ENCODE measurements at places on chromosomes 16 and 17. TPM values are rescaled to one million over a fixed set of nuclear protein-coding genes. Genes with fewer than 3 reads are reported as not detected.

- H3K27ac ChIP-seq = no peak overlapping the region
- H3K36me3 ChIP-seq = no peaks in the 10 kb centered on the region
- no peak overlapping the region for H3K4me3 ChIP-seq
Measured at GRCh38 chr16:89498839-89499238, 8.5 kb upstream of the ANKRD11 start.

DNA sequence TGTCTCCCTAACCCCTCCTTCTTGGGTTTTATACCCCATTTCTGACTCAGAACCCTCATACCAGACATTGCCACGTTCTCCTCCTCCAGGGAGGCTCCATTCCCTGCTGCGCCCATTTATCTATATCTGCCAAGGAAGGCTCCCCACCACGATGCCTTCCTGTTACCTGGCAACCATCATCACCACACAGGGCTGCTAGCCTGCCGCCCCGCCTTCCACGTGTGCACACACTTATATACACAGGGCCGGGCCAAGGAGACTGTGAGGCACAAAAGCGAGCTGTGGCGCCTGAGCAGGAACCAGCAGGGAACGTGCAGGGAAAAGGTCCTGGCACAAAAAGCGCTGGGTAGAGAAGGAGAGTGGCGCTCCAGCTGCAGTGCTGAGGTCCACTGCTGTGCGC is 261.8 kb downstream of the CBLN1 start:
- no peaks in the 10 kb centered on the region for H3K36me3 ChIP-seq
- peaks cover 47% of the 10 kb centered on the region for H3K4me1 ChIP-seq
- no peak overlapping the region for H3K27ac ChIP-seq
- no peaks in the 10 kb centered on the region for H3K27me3 ChIP-seq
- peak; percentile 13 for DNase-seq

GRCh38 chr16:75865736-75866135 is 139.4 kb upstream of the CPHXL start:
- DNase-seq = no peak
- H3K36me3 ChIP-seq = no peaks in the 10 kb centered on the region
- no peak overlapping the region for H3K4me3 ChIP-seq
- no peaks in the 10 kb centered on the region for H3K4me1 ChIP-seq
- H3K27ac ChIP-seq = no peak overlapping the region

DNA sequence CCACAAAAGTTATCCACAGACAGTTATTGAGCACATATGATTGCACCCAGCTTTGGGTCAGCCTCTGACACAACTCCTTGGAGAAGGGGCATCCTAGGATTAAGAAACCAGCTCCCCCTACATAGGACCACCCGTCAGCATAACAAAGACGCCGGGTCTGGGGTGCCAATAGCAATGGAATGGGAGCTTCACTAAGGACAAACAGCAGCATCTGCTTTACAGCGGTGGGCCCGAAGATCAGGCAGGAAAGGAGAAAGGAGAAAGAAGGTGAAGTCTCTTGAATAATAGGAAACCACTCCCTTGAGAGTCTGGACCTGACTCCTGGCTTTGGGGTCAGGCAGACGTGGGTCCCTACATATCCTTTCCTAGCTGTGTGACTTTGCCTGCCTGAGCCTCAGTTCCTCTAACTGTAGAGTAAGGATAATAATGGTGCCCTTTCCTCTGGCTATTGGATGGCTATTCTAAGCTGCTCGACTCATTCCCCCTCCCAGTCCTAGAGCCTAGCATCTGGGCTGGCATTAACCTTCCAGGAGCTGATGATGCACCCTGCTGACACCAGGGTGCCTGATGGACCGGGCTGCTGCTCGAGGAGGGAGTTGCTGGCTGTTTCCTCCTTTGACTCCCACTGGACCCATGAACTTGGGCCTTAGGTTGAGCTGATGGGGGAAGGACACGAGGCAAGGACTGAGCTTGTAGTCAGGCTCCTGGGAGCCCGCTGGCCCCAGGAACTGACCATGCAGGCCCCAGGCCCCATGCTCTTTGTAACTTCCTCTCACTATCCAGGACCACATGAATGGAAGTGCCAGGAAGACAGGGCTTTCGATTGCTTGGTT is 94.2 kb downstream of the C16orf78 start:
- H3K4me1 ChIP-seq = no peaks in the 10 kb centered on the region
- 0 out of 2 replicates have a peak, but pooled peaks cover 3% of the 10 kb centered on the region for H3K27me3 ChIP-seq
- H3K4me3 ChIP-seq = no peak overlapping the region
- no peaks in the 10 kb centered on the region for H3K36me3 ChIP-seq

GRCh38 chr17:77449373-77449907 is 308.7 kb downstream of the SEC14L1 start:
- H3K4me1 ChIP-seq = peaks cover 19% of the 10 kb centered on the region
- no peak overlapping the region for H3K27ac ChIP-seq
- no peak for DNase-seq
- no peak overlapping the region for H3K4me3 ChIP-seq
- no peaks in the 10 kb centered on the region for H3K27me3 ChIP-seq
- H3K36me3 ChIP-seq = peaks cover 4% of the 10 kb centered on the region

DNA sequence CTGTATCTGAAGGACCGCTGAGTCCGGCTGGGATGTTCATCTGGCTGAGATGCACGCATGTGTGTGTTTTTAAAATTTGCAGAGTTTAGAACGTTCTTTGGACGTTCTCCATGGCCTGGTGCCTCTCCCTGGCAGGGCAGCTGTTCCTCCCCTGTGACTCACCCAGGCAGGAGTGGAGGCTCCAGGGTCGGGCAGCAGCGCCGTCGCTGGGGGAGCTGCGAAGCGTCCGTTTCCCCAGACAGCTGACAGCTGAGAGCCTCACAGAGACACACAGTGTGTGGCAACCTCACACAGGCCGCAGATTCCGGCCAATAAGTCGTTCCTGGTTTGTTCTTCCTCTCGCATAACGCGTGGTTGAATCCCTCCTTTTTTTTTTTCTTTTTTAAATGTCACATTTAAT is 80.6 kb downstream of the OR1D5 start:
- H3K4me3 ChIP-seq = no peak overlapping the region
- DNase-seq = no peak
- no peaks in the 10 kb centered on the region for H3K36me3 ChIP-seq
- no peaks in the 10 kb centered on the region for H3K4me1 ChIP-seq

GRCh38 chr16:67961551-67961957 is 6.9 kb downstream of the SLC12A4 start:
- DNase-seq = peak; percentile 36
- peaks cover 4% of the 10 kb centered on the region for H3K4me1 ChIP-seq
- no peaks in the 10 kb centered on the region for H3K27me3 ChIP-seq

DNA sequence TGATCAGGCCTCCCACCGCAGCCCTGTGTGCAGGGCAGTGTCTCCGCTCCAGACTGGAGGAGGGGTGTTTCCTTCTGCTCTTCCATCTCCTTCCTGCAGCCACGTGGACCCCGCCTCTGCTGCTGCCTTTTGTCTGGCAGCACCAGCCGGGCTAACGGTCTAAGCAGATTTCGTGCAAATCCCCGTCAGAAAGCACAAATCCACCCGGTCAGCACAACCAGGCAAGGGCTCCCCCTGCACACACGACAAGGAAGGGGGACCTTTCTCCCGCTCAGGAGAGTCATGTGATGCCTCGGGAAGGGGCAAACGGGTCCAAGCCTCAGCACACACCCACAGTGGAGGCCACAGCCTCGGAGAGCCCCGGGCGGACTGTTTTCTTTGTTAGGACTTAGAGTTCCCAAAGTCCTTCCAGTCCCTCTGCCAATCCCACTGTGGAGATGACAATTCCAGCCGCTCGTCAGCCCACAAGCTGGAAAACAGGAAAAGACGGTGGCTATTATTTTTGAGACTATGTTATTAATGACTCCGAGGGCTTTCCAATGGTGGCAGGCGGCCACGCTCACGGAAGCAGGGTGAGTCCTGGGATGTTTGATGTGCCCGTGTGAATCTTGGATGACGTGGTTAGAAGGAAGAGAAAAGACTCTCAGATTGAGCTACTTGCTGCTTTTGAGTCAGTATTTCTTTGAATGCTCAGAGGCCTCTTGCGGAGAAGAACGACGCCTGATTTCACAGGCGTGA is 22.5 kb upstream of the MEAK7 start:
- no peaks in the 10 kb centered on the region for H3K4me1 ChIP-seq
- H3K4me3 ChIP-seq = no peak overlapping the region
- H3K27ac ChIP-seq = no peak overlapping the region
- DNase-seq = no peak

- H3K27me3 ChIP-seq = no peaks in the 10 kb centered on the region
- no peak overlapping the region for H3K4me3 ChIP-seq
- no peak for DNase-seq
Measured at GRCh38 chr17:33498069-33498468, 205.0 kb upstream of the ASIC2 start.

- H3K4me3 ChIP-seq = peak overlapping the region; percentile 49
- no peaks in the 10 kb centered on the region for H3K4me1 ChIP-seq
- no peak overlapping the region for H3K27ac ChIP-seq
- 0 out of 2 replicates have a peak, but pooled peaks cover 6% of the 10 kb centered on the region for H3K27me3 ChIP-seq
- H3K36me3 ChIP-seq = no peaks in the 10 kb centered on the region
Measured at GRCh38 chr16:49491771-49492761, 118.5 kb downstream of the C16orf78 start.

DNA sequence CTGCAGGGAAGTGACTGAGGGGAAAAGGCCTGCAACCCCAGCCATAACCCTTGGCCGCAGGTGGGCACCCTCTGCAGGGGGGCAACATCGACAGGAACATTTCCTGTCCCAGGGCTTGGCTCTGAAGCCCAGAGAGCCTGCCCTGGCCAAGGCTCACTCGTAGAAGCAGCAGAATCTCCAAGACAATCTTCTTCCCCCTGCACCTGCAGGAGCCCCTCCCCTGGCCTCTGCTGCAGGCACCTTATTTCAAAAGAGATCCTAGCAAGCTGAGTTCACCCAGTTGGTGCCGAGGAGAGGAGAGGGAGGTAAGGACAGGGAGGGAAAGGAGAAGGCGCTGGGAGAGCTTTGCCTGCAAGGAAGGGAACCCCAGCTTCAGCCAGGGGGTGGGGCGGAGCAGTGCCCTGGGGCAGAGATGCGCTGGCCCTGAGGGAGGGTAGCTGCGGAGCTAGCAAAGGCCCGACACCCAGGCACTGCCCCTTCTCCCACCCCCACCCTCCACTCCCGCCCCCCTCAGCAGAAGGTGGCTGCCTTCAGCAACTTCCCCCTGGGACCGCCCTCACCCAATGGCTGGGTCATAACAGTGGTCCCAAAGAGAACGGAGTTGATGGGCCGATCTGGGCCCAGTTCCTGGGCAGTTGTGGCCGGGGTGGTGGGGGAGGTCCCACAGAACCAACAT is 104.3 kb upstream of the TNRC6C start:
- no peak overlapping the region for H3K27ac ChIP-seq
- no peaks in the 10 kb centered on the region for H3K4me1 ChIP-seq
- peaks cover 30% of the 10 kb centered on the region for H3K27me3 ChIP-seq
- no peaks in the 10 kb centered on the region for H3K36me3 ChIP-seq

DNA sequence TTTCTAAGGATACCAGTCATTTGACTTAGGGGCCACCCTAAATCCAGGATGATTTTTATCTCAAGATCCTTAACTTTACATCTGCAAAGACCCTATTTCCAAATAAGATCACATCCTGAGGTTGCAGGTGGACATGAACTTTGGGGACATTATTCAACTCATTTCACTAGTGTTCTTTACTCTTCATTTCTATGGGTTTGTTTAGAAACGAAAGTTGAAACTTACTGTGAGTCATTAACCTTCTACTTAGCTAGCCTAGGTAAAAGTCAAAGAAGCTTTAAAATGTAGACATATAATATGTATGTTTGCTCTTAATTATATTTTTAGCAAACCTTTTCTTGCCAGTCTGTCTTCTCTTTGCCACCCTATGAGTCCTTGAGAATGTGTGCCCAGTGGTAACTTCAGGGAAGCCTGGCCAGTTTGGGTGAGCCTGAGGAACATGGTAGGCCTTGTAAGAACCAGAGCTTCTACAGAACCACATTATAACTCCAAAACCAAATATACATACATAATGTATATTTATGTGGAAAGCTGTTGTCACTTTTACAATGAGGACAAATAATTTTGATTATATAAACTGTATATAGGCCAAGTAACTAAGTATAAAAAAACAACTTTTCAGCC is 38.4 kb downstream of the BPTF start:
- DNase-seq = no peak
- no peak overlapping the region for H3K4me3 ChIP-seq
- peaks cover 7% of the 10 kb centered on the region for H3K4me1 ChIP-seq

GRCh38 chr17:58303971-58304749 is 23.4 kb upstream of the MPO start:
- H3K36me3 ChIP-seq = no peaks in the 10 kb centered on the region
- H3K4me1 ChIP-seq = no peaks in the 10 kb centered on the region
- H3K4me3 ChIP-seq = no peak overlapping the region
- peak; percentile 73 for DNase-seq

- no peak overlapping the region for H3K27ac ChIP-seq
- DNase-seq = peak; percentile 63
- H3K36me3 ChIP-seq = no peaks in the 10 kb centered on the region
Measured at GRCh38 chr17:67285360-67285759, 40.4 kb upstream of the HELZ start.

DNA sequence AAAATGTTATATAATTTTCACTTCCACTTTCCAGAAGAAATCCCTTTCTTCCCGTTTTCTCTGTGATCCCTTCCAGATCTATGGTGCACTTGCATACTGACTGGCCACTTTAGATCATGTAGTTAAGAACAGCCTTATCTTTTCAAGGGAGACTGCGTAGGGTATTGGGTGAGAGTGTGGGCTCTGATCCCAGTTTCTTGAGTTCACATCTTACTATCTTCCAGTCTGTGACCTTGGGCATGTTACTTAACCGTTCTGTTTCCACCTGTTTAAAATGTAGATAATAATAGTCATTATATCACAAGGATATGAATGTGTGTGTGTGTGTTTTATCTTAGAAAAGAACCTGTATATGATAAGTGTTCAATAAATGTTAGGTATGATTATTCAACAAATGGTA is 83.7 kb downstream of the TANGO6 start:
- no peak overlapping the region for H3K4me3 ChIP-seq
- peaks cover 13% of the 10 kb centered on the region for H3K36me3 ChIP-seq
- H3K27ac ChIP-seq = no peak overlapping the region
- DNase-seq = no peak

DNA sequence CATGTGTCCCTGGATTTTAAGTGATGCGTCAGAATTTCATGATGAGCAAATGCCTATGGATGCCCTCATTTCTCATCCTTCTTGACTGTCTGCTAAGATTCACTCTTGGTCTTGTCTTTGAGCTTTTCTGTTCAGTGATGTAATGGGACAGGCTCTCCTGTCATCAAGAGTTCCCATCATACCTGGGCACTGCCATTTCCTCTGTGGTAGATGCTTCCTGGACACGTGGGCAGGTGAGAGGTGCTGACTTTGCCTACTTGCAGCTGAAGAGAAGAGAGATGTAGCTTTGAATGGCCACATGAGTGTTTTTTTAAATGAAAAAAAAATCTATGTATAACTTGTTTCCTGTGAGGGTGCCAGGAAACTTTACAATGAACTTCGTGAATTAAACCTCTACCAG is 557.7 kb downstream of the MAF start:
- H3K27me3 ChIP-seq = no peaks in the 10 kb centered on the region
- H3K27ac ChIP-seq = no peak overlapping the region
- no peaks in the 10 kb centered on the region for H3K4me1 ChIP-seq
- H3K4me3 ChIP-seq = no peak overlapping the region

- peaks cover 9% of the 10 kb centered on the region for H3K4me1 ChIP-seq
- H3K27me3 ChIP-seq = no peaks in the 10 kb centered on the region
- no peak overlapping the region for H3K27ac ChIP-seq
Measured at GRCh38 chr17:57565176-57565575, 179.9 kb downstream of the CCDC182 start.

- H3K4me3 ChIP-seq = no peak overlapping the region
- DNase-seq = peak; percentile 83
- peaks cover 41% of the 10 kb centered on the region for H3K27me3 ChIP-seq
- no peak overlapping the region for H3K27ac ChIP-seq
- H3K36me3 ChIP-seq = no peaks in the 10 kb centered on the region
Measured at GRCh38 chr17:14926526-14927122, 338.5 kb downstream of the PMP22 start.

The ST6GALNAC1 gene
- total RNA-seq = 4.1 TPM

The STAC2 gene
- not detected for total RNA-seq

The CCDC43 gene
- 51.0 TPM for total RNA-seq

The SLC35B1 gene
- 199 TPM for total RNA-seq

The FAM20A gene
- 0.17 TPM for total RNA-seq

The SPATA22 gene
- total RNA-seq = not detected

Measured in PC-3 (cell line).